GM13976 (cell line): ENCODE measurements at places on chromosomes 3 and 15.

DNA sequence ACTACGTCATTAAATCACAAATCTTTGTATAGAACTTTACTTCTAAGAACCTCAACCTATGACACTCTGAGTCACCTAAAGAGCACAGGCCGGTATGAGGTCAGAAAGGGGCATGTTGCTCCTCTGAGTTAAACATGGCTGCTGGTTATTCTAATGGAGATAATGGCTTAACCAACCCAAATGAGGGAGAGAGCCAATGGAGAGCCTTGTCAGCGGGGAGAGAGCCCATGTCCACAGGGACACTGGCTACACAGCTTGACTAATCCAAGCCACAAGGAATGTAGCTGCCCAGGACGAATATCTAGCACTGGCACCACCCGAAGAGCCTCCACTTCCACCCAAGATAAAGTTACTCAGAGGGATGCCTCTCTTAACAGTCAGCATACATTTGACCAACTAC lies 77.0 kb upstream of the STAC start:
- DNase-seq = no peak

DNA sequence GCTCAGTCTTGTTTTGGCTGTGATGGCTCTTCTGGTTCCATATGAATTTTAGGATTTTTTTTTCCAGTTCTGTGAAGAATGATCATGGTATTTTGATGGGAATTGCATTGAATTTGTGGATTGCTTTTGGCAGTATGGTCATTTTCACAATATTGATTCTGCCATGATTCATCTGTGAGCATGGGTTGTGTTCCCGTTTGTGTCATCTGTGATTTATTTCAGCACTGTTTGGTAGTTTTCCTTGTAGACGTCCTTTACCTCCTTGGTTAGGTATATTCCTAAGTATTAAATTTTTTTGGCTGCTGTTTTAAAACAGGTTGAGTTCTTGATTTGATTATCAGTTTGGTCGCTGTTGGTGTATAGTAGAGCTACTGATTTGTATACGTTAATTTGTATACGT lies 18.5 kb downstream of the TCF12 start:
- no peak for DNase-seq

GRCh38 chr3:194086388-194087075 lies 49.4 kb upstream of the HES1 start:
- DNase-seq = no peak

- no peak for DNase-seq
These were observed 723.1 kb downstream of the NR2F2 start for GRCh38 chr15:97053635-97054034.

- no peak for DNase-seq
These were observed 2.6 kb downstream of the SLMAP start for GRCh38 chr3:57758686-57759085.

- no peak for DNase-seq
These were observed 322.4 kb upstream of the TRIM42 start for GRCh38 chr3:140355481-140355880.

GRCh38 chr15:64686130-64686735 lies 89.2 kb downstream of the RBPMS2 start:
- DNase-seq = peak; percentile 63

DNA sequence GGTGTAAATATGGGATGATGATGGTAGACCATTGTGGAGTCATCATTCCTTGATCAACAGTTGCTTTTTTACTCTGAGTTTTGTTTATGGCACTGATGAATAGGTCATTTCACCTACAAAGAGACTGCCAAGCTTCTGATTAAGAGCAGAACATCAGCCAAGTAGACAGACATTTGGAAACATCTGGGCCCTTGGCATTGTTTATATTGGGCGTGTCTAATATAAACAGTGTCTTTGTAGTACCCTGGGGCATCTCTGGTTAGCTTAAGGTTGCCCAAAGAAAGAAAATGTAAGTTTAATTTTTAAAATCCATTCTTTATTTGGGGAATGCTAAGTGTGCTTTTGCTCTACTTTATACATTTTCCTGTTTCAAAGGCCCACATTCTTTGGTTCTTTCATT lies 377.0 kb downstream of the FEZF2 start:
- DNase-seq = no peak

GRCh38 chr15:51613951-51614350 lies 8.6 kb downstream of the DMXL2 start:
- no peak for DNase-seq

GRCh38 chr3:167780214-167780883 lies 44.8 kb downstream of the SERPINI1 start:
- DNase-seq = no peak

- no peak for DNase-seq
These were observed 13.3 kb downstream of the ABHD2 start for GRCh38 chr15:89101302-89102193.

DNA sequence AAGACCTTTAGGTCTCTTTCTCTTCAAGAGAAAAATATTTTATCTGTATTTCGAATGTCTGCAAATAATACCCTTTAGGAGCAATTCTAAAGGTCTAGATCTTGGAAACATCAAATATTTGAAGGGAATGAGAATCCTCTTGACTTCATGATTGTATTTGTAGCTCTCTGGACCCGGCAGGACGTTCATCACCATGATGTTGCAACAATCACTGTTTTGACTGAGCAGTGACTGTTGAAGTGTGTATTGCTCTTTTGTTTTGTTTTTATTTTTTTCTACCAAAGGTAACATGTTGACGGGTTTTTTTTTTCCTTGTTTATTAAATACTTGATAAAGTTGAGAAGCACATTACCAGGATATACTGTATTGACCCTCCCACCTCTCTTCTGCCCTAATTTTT lies 55.3 kb upstream of the CCR4 start:
- DNase-seq = no peak

DNA sequence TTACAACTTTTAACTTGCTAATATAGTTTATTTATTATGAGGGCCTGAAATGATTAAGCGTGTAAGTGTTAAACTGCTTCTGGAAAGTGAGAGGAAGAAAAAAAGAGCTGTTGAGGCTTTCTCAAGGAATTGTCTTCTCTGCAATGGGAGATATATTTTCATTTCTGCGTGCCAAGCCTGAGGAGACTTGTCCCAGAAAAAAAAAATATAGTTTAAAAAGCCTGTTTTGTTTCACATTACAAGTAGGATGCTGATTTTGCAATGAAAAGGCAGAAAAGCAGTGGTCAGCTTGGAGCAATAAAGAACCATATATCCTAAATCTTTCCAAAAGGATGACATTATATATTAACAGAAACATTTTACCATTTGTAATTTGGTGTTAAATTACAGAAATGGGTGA lies 115.5 kb downstream of the GMNC start:
- DNase-seq = no peak

DNA sequence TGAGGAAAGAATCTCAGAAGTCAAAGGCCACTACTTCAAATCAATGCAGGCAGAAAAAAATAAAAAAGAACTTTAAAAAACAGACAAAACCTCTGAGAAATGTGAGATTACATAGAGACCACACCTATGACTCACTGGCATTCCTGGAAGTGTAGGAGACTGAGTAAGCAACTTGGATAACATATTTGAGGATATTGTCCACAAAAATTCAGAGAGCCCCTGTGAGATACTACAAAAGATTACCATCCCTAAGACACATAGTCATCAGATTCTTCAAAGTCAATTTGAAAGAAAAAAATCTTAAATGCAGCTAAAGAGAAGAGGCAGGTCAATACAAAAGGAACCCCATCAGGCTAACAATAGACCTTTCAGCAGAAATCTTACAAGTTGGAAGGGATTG lies 887.3 kb downstream of the NTRK3 start:
- DNase-seq = no peak

DNA sequence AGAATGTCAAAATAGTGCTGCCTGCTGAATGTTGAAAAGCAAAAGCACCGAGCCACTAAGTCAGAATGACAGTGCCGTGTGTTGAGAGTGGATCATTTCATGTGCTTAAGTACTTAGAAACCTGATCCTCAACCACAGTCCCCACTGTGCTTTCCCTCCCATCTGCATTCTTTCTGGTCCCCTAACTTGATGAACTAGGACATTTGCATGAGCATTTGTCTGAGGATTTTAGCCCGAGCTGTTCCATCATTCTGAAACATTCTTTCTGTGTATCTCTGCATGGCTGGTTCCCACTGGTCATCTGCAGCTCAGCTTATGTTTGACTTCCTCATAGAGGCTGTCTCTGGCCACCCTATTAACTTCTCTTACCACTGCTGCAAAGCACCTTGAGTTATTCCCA lies 42.0 kb downstream of the SST start:
- DNase-seq = no peak

DNA sequence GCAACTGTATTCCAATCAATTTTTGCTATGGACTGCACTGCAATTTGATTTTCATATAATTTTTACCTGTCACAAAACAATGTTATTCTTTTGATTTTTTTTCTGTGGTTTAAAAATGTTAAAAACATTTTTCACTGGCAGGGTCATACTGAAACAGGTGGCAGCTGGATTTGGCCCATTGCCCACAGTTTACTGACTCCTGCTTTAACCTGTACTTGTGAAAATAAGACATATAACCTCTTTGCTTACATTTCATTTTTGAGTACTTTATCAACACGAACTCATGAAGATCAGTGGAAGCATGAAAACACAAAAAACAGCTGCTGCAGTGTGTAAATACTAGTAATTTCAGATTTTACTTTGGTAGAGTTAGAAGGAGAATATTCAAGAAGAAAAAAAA lies 313.1 kb downstream of the WDR72 start:
- no peak for DNase-seq

- no peak for DNase-seq
These were observed 111.9 kb downstream of the ST8SIA2 start for GRCh38 chr15:92505611-92506010.

- DNase-seq = no peak
These were observed 91.8 kb downstream of the ATP10A start for GRCh38 chr15:25771338-25771706.

DNA sequence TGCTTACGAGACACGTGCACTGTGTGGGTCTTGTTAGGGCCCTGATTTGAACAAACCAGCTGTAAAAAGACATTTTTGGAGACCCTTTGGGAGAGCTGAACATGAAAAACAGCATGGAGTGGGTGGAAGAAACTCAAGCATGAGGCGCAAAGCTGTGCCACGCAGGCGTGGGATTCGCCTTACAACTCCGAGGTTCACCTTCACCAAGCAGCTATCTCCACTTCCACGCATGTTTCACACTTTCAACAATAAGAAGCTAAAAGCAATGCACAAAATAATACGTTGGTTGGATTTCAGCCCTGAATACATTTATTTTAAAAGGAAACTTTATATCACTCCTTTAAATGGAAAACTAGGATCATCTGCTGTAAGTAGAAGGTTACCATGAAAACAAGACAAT lies 42.5 kb downstream of the IQSEC1 start:
- DNase-seq = no peak

DNA sequence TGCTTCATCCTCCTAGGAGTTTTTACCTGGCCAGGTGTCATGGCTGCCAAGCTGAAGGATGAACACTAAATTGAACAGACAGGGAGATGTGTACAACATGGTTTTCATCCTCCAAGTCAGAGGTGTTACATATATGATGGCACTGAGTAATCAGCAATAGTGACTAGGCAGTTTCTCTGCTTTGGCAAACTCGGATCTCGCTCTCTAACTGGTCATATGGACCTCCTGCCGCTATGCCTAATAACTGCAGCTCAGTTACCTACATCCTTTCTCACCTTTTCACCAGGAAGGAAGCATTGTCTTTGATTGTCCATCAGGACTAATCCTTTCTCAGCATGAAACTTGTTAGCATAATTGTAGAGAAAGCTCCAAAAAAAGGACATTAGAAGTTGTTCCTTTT lies 175.9 kb upstream of the PLSCR5 start:
- no peak for DNase-seq
